Stimulated activated CD4-positive, alpha-beta T cell treated with anti-CD3 and anti-CD28 coated beads, Interleukin-1b, Interleukin-23, amount 100 ng/mL, for 24 hours (primary cell): ENCODE measurements at places on chromosomes 3 and 15.

- no peak for DNase-seq
These were observed 111.3 kb downstream of the GBE1 start for GRCh38 chr3:81650187-81650586.

- DNase-seq, result no peak
These were observed 66.5 kb upstream of the RNU6-1 start for GRCh38 chr15:67906382-67906781.

DNA sequence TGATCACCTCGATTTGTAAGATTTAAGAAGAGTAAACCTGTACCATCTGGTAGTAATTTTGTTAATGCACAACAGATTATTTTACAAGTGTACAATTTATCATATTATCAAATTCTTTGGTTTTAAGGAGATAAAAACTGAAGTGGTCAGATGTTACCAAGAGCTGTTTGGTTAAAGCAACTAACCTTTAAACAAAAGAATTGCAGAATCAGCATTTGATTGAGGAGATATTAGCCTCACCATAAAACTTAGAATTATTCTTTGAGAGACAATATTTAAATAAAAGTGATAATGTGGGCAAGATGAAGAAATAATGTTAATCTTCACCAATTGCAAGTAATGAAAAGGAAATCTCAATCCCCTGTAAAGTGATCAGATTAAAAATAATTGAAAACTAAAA is 1034.9 kb downstream of the ROBO1 start:
- no peak for DNase-seq

DNA sequence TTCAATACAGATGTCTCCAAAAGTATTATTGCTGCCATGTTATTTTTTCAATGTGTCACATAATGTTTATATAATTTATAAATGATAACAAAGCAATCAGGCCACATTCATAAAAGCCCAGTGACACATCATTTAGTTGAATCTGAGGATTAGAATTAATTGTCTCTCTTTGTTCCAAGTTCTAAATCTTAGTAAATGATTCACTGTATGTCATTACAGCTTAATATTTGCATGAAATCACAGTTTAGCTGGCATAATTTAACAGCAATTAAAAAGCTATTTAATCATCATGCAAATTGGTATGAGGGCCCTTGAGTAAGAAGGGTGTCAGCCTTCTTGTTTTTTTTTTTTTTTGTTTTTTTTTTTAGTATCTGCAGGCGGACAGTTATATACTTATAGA is 427.0 kb downstream of the EPHA6 start:
- no peak for DNase-seq

DNA sequence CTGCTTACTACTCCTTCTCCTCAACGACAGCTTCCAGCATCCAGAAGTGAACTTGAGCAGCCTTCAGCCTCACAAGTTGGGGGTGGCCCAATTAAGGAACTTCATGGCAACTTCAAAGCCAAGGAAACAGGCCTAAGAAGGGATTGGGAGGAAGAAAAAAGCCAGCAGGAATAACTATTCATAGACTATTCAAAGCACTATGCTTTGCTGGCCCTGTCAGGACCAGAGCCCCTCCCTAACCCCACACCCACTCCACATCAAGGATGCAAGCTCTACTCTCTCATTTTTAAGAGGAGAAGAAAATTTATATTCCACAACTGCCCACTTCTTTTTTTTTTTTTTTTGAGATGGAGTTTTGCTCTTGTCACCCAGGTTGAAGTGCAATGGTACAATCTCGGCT is 10.0 kb upstream of the PRKAR2A start:
- DNase-seq, result no peak

- no peak for DNase-seq
These were observed 39.8 kb downstream of the EOGT start for GRCh38 chr3:68973639-68974038.
